ENCODE measurements at places on chromosomes 12 and 14.

DNA sequence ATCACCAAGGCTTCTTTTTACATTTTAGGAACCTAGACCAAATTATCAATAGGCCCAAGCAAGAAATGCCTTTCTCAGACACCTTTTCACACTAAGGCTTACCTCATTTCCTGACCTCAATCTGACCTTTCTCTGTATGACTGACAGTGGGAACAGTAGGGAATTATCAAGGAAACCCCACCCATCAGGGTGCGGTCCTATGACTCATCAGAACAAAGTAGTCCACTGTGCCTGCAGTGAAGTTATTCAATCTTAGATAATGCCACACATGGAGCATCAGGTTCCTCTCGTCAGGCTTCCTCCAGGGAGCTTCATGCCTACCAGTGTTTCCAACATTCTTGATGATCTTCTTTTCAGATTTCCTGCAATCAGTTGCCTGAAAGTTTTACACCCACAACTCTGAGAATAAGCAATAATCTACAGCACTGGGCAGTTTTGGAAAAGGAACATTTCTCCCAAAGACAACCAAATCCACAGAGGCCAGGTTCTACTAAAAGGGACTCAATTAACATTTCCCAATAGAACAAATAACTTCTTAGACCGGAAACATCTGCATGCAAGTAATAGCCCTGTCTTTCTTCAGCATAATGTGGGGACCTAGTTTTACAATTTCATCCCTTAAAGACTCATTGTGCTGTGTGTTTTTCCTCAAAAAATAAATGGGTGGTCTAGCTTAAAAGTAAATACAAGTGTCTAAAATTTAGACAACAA lies 35.9 kb upstream of the TMTC2 start:
- peak; percentile 39 for DNase-seq

DNA sequence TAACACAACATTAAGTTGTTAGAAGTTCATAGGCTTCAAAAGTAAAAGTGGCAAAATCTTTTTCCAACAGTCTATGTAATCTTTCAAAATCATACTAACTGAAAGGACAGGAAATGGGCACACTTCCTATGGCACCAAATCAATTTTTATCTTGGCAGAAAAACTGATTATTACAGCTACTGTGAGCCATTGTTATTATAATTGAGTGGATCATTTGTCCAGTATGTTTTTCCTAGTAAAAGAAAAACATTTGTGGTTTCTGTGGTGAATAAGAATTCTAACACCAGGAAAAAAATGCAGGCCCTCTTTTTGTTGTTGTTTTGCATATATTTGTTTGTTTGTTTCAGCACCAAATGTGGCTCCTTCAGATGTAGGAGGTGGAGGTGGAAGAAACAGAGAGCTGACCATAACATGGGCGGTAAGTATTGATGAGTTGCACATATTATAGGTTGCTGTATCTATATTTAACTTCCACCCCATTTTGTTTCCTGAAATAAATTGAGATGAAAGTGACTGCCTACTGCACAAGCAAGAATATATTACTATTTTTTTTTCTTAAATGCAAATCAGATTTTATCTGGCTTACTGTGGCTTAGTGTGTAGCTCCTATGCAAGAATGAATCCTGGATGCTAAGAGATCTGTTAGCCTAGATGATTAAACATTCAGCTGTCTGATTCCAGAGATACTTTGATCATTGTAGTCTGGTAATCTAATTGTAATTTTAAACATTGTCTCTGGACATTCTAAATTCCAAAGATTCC lies 174.1 kb upstream of the PDZRN4 start:
- peak; percentile 17 for DNase-seq

DNA sequence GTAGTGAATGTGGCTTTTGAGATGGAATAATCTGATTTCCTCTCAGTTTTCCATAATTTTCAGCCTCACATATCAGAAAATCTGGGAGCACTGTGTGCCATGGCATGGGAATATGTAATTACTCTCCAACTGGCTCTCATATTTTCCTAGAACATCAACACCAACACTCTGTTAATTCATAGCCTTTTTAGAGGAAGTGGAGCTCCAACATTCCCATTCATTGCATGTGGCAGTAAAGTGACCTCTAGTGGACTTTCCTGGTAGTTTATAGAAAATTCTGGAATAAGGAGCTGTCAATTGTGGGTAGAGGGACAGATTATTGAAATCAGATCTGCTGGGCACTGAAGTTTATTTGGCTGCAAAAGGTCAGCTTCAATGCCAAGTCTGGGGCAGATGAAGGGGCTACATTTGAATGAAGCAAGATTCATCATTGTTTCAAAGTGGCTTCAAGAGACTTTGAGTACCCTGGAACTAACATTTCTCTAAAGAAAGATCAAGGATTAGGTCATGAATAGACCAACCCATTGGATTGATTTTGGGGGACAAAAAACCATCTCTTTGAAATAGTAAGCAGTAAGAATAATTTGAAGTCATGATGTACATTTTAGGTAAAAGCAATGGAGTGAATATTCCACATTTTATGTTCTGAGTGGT lies 23.6 kb upstream of the USP44 start:
- DNase-seq, result peak; percentile 56

- DNase-seq, result no peak
Observed at GRCh38 chr12:44889162-44889561, 13.0 kb upstream of the NELL2 start.

- DNase-seq, result no peak
Observed at GRCh38 chr14:85459361-85460000, 70.5 kb upstream of the FLRT2 start.

- DNase-seq, result peak; percentile 99
Observed at GRCh38 chr12:96241846-96242256, 47.7 kb downstream of the ELK3 start.

GRCh38 chr12:70919176-70919575 lies 1.4 kb downstream of the PTPRR start:
- DNase-seq, result no peak

- DNase-seq, result no peak
Observed at GRCh38 chr14:96713426-96713825, 83.8 kb upstream of the VRK1 start.

GRCh38 chr14:76708028-76708427 lies 53.2 kb upstream of the VASH1 start:
- peak; percentile 20 for DNase-seq

DNA sequence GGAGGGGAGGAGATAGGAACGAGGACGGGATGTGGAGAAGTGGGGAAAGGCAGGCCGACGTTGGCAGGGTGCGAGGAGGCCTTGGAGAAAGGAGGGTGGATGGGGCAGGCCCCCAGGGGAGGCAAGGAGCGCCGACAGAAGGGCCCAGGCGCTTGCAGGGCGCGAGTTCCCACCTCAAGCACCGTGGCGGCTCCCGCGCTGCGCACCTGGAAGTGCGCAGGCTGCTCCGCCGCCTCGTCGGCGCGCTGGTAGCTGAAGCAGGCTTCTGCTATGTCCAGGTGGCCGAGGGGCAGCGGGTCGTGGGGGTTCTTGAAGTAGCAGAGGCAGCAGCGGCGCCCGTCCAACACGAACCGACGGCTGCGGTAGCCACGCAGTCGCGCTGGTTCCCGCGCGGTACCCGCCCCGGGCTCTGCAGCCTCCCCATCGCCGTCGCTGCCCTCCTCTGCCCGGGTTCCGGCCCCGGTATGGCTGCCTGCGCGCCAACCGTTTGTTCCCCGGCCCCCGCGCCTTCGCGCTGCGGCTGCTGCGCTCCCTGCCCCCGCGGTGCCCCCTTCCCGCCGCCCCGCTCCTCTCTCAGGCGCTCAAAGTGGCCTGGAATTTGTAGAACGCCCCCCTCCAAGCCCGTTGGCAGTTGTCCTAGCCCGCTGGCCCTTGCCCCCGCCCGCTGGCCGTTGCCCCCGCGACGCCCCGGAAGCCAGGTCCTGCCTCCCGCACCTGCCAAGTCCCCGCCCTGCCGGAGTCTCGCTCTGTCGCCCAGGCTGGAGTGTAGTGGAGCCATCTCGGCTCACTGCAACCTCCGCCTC lies 1.1 kb upstream of the ACTR6 start:
- DNase-seq, result peak; percentile 56
